Activated CD4-positive, CD25-positive, alpha-beta regulatory T cell treated with anti-CD3 and anti-CD28 coated beads, Interleukin-2, amount 50 U/mL, for 24 hours (primary cell): ENCODE measurements at places on chromosomes 4 and X.
A peak's percentile ranks its signal among the peaks of the same experiment; 100 is the strongest.

GRCh38 chr4:80007745-80008149, 65.3 kb downstream of the ANTXR2 start:
- ATAC-seq: peak; percentile 78

DNA sequence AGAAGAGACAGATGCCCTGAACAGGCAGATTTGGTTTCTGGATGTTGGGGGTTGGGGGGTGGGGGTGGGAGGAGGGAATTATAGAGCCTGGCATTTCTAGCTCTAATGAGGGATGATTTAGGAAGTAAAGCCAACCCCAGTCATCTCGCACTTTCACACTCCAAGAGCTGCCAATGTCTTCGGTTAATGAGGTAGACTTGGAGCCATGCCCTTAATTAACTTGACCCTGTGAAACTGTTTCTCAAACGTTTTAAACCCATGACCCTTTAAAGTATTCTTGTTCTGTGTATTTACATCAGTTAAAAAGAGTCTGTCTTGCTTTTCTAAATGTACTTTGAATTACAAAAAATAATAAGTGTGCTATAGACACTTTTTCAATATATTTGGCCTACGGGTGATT, 466.9 kb downstream of the FAT4 start:
- no peak for ATAC-seq

GRCh38 chr4:2135083-2135482, 76.0 kb downstream of the NAT8L start:
- ATAC-seq: no peak

DNA sequence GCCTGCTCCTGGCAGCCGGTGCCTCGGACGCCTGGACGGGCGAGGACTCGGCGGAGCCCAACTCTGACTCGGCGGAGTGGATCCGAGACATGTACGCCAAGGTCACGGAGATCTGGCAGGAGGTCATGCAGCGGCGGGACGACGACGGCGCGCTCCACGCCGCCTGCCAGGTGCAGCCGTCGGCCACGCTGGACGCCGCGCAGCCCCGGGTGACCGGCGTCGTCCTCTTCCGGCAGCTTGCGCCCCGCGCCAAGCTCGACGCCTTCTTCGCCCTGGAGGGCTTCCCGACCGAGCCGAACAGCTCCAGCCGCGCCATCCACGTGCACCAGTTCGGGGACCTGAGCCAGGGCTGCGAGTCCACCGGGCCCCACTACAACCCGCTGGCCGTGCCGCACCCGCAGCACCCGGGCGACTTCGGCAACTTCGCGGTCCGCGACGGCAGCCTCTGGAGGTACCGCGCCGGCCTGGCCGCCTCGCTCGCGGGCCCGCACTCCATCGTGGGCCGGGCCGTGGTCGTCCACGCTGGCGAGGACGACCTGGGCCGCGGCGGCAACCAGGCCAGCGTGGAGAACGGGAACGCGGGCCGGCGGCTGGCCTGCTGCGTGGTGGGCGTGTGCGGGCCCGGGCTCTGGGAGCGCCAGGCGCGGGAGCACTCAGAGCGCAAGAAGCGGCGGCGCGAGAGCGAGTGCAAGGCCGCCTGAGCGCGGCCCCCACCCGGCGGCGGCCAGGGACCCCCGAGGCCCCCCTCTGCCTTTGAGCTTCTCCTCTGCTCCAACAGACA, 4.4 kb downstream of the SOD3 start:
- no peak for ATAC-seq

DNA sequence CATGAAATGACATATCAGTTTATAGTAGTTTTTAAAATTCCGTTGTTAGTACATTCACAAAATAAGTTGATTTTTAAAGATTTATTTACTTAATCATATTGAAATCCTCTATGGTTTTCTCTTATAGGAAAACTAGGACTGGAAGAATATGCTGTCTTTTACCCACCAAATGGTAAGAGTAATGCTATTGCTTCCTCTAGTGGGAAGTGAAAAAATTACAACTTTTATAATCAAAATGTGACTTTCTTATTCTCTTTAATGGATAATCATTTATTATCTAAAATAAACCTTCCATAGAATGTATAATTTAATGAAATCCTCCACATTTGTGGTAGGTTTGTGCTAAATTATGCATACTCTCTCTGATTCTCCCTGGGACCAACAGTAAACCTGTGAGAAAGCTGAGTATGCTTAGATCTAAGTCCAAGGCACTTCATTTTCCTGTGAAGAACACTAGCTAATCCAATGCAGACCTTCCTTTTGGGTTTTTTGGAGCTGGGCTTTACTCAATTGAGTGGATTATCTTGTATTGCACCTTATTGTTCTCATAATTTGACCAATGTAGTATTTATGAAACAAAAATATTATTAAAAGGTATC, 136.2 kb downstream of the TBC1D19 start:
- no peak for ATAC-seq
